ENCODE measurements at places on chromosomes 12 and 14.

DNA sequence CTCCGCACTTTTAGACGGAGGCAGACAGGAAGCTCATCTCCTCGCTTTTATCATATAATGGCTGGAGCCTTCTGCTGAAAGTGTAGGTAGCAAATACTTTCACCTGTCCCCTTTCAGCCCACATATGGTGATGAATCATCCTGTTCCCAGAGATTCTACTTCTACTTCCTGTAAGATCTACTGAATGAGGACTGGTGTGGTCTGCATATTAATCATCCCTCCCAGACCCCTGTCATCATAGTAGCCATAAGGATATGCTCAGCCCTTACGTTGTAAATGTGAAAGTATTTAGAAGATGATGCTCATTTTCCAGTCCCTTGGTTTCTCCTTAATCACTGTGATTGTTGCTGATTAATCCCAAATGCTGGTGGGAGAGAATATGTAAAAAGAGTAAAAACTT is 268.2 kb upstream of the GRIP1 start:
- peak; percentile 32 for DNase-seq

DNA sequence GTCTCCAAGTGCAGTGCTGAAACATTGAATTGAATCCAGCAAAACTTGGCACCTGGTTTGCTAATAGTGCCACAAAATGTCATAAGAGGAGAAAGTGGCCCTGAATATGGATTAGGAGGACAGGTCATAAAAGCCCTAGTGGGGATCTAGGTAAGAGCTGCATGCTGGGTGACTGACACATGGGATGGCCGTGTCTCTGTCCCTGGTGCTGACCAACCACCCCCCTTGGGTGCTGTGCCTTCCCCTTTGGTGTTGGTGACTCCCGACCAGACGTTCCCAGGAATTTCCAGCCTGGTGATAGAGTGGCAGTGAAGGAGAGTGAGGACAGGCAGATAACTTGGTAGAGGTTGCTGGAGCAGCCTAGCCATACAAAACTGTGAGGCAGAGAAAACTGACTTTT is 142.8 kb downstream of the VRK1 start:
- DNase-seq = no peak

- no peak for DNase-seq
Observed at GRCh38 chr14:64053694-64054669, 201.2 kb downstream of the SYNE2 start.

DNA sequence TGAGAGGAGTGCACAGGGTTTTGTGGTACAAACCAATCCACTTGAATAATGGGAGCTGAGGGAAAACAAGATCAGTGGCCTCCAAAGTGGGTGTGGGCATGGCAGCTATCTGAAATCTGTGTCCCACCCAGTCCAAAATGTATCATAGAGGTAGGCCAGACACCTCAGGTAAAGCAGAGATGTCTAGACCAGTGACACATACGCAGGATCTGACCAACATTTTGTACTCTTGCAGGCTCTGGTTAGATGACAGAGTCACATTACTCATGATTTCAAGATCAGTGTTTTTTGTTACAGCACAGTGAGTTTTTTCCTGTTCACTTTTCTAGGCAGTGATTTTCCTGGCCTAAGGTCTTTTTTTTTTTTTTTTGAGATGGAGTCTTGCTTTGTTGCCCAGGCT is 211.8 kb downstream of the PCNX1 start:
- DNase-seq = peak; percentile 15

DNA sequence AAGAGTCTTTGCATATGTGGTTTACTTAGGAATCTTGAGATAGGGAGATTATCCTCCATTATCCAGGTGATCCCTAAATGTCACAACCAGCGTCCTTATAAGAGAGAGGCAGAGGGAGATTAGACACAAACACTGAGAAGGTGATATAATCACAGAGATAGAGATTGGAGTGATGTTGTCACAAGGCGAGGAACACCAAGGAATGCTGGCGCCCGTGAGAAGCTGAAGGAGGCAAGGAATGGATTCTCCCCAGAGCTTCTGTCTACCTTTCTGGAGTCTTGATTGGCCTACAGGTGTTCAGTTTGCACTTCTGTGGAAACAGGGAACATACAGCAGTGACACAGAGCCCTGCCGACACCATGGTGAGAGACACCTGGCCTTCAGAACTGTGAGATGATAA is 101.6 kb downstream of the ANO4 start:
- DNase-seq = no peak

DNA sequence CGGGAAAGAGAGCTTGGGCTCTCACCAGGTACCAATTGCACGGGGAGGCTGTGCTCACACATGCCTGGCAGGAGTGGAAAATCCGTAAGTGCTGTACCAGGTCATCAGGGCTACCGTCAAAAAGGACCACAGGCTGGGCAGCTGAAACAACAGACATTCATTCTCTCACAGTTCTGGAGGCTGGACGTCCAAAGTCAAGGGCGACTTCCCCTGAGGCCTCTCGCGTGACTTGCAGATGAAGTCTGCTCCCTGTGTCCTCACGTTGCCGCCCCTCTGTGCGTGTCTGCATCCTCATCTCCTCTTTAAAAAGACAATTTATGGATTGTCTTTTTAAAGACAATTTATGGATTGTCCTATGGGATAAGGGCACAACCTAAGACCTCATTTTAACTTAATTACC is 73.8 kb upstream of the FZD10 start:
- DNase-seq = no peak

- DNase-seq = peak; percentile 42
Observed at GRCh38 chr12:62934799-62935674, at the start of gene PPM1H. Gene PPM1H (minus strand): TSS chr12:62935150. CDS start chr12:62934736, 414 bp downstream.

DNA sequence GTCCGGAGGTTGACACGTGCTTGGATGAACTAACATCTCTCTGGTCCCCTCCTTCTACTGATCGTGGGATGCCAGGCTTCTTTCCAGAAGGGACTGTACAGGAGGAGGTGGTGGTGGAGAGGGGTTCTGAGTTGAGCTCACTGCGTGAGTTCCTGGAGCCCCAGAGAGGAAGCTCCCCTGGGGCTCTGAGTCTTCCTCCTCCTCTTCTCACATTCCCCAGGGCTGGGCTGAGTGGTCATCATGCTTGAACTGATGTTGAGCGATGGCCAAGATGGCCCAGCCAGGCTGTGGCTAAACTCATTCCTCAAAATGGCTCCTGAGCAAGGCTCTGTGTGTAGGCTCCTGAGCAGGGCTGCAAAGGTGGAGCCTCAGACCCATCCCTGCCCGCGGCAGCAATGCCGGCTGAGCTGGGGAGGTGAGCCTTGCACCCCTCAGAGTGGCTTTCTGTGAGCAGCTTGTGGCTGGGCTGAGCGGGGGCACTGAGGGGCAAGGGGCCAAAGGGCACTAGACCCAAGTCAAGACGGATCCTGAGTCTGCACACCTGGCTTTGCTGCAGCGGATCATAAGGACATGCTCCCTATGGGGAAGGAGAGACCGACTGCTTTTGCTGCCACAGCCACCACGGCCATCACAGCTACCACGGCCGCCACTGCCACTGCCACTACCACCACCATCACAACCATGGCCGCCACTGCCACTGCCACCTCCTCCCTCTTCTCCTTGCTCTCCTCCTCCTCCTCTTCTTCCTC is 35.4 kb downstream of the MEG3 start:
- no peak for DNase-seq
